ENCODE measurements at places on chromosomes 12 and 14.

DNA sequence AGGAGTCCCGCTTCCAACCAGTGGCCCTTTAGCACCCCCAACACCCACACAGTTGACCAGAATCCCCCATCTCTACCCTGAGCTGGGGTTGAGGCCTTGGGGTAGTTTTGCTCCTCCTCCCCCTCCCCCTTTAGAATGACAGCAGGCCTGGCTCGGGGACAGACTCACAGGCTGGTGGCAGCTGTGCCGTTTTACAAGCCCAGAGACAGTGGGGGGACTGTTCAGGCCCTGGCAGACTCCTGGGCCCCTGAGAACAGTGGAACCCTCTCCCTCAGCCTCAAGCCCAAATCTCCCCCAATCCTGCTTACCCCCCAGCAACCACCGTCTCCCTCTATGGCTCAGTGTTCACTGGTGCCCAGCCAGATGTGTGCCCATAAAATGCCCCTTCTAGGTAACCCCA, 10.1 kb downstream of the TMEM119 start:
- no peak for DNase-seq

DNA sequence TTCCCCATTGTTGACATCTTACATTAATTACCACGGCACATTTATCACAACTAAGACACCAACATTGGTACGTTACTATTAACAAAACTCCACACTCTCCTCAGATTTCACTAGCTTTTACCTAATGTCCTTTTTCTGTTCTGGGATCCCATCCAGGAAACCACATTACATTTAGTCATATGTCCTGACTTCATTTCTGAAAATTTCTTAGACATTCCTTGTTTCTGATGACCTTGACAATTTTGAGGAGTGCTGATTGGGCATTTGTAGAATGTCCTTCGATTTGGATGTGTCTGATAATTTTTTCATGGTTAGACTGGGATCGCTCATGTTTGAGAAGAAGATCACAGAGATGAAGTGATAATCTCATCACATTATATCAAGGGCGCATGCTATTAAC, 34.6 kb upstream of the ACSM4 start:
- no peak for DNase-seq

- no peak for DNase-seq
These were observed 166.7 kb downstream of the RAD51B start for GRCh38 chr14:67986131-67986841.

DNA sequence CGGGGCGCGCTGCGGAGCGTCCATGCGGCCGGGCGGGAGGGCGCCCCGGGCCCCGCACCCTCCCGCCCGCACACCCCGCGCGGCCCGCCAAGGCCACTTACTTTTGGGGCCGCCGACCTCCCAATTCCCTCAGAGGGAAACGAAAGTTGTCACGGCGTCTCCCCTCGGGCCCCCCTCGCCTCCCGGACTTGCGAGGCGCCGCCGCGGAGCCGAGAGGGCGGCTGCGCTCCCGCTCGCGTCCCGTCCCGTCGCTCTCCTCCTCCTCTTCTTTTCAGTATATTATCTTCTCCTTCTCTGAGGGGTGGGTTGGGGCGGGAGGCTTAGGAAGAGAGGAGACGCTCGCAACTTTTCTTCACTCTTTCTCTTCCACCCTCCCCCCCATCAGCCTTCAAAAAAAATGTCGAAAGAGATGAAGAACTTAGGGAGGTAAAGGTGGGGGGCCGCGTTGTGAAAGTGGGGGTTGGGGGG, 613 bp downstream of the DUSP16 start:
- DNase-seq, result peak; percentile 63

GRCh38 chr12:87116780-87117179, 860.6 kb upstream of the MGAT4C start:
- DNase-seq, result no peak

DNA sequence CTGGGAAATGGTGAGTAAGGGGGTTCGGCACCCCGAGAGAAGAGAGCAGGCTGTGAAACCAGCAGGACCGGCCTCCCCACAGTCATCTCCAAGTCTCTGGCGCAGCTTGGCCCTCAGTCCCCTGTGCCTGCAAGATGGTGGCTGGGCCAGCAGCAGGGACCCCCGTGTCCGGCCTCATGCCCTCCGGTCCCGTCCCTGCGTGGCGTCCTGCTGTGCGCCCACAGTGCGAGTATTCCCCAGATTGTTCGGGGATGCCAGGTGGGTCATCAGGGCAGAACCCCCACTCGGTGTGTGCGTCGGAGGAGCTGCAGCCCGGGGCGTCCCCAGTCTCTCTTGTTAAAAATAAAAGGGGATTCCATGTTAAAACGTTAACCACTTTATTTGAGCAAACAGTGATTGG, 216.9 kb upstream of the ALG10B start:
- DNase-seq, result no peak

- no peak for DNase-seq
These were observed 260.0 kb downstream of the DUSP6 start for GRCh38 chr12:89092297-89092696.

DNA sequence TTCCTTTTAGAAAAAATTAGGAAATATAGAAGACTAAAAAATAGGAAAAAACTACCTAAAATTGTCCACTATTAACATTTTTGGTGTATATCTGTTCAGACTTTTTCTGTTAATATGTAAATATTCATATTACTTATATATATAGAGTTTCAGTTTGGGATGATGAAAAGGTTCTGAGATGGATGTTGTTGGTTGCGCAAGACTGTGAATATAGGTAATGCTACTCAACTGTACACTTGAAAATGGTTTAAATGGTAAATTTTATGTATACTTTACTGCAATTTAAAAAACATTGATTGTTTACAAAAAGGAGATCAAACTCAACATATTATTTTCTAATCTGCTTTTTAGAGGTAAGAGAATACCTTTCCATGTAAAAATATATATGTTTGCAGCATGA, 200.9 kb downstream of the RAD51B start:
- no peak for DNase-seq

DNA sequence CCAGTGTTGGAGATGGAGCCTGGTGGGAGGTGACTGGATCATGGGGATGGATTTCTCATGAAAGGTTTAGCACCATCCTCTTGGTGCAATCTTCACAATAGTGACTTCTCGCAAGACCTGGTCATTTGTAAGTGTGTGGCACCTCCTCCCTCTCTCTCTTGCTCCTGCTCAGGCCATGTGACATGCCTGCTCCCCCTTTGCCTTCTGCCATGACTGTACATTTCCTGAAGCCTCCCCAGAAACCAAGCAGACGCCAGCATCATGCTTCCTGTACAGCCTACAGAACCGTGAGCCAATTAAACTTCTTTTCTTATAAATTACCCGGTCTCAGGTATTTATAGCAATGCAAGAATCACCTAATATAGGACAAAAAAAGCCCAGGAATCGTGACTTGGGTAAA, 171.0 kb upstream of the FOXN3 start:
- no peak for DNase-seq

DNA sequence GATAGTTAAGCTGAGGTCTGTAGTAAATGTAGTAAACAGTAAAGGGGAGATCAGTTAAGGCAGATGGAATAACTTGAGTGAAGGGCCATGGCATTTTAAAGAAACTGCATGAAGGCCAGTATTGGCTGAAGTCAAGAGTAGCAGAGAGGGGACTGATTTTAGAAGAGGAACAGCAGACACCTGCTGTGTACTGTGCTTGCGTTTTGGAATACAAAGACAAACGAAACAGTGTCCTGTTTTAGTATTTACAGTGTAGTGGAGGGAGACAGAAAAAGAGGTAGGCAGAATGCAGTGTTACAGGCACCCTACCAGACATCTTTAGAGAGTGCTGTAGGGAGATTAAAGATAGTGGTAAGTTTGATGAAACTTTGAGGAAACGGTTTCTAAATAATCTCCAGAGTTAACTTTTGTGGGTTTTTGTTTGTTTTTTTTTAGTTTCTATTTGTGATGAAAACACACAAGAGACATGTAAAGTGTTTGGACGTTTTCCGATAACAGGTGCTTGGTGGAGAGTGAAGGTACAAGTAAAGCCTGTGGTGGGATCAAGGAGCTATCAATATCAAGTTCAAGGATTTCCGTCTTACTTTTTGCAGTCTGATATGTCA, 2.1 kb downstream of the HELB start:
- DNase-seq, result no peak

DNA sequence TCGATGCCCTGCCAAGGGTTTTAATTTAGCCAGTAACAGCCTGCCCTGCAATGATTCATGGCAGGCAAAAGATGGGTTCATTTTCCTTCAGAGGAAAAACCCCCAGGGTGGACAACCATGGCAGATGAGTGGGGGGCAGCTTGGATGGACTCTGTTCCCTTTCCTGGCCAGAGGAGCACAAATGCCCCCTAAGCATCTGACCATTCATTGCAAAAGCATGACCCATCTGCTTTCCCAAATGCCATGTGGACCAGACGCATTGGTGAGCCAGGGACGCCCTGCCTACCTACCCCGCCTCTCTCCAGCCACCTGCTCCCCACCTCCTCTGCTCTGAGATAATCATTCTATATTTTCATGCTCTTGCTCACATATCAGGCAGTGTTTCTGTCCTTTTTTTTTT, 281.9 kb downstream of the DPF3 start:
- DNase-seq, result no peak

DNA sequence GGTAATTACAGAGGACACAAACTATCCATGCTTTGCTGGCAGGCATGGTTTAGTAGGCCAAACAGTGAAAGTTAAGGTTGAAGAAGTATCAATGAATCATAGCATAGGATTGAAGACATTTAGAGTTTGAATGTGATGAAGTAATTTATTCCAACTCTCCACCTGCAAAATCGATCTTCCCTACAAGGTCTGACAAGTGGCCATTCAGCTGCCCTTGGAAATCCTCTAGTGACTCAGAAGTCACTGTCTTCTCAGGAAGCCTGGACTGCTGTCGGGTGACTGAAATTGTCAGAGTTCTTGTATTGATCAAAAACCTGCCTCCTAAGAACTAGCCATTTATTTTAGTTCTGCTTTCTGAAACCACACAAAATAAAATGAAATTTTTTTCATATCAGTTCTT, 17.7 kb upstream of the STXBP6 start:
- no peak for DNase-seq

DNA sequence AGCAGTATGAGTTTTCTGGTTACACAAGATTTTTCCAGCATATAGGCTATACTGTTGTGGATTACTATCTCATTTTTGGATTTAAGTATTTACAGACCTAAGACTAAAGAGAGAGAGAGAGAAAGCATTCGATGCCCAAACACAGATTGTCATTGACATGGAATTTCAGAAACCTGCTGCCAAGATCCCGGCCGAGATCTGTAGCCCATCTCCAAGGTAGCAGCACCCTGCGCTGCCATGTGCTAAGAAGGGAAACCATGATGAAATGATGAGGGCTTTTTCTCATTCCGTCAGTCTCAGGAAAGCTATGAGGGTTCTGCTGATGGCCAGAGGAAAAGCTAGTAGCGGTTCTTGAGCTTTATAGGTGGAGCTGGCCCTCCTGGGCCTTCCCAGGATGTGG, 135.6 kb upstream of the EVL start:
- no peak for DNase-seq

GRCh38 chr12:39587225-39587624, 32.4 kb downstream of the ABCD2 start:
- no peak for DNase-seq

DNA sequence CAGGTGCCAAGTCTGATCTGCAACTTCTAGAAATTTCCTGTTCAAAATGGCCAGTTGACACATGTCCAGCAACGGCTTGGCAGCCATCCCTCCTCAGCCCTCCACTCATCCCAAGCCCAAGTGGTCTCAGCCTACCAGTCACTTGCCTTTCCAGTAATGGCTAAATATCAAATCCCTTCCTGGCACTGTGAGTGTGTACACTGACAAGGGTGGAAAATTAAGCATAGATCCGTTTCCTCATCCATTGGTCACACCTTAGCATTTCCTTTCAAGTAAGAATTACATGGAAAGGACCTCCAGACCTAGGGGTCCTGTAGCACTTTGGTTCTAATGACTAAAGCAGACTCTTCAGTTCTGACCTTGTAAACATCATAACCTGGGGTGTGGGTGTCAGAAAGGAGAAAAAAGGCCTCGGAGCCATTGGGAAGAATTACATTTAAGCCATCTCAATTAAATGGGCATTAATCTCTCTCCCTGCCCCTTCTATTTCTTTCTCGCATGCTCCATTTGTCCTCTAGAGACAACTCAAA, 15.4 kb downstream of the LLPH start:
- no peak for DNase-seq
